ENCODE measurements at places on chromosomes 13 and 19.

GRCh38 chr13:30338331-30338851 lies 31.0 kb upstream of the KATNAL1 start:
- no peak for DNase-seq

DNA sequence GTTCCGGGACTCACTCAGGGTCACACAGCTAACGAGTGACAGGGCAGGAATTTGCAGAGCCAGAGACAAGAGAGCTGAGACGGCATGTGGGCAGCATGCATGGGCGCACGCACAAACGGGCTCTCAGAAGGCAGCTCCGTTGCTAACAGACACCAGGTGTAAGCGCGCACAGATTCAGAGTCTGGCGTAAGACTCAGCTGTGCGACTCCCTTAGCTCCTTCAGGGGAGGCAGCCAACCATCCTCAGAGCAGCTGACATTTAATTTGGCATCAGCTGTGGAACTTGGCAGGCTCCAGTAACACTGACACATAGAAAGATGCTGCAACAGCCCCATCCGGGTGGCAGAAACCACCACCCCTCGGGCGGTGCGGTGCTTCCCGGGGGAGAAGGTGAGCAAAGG lies 7.5 kb upstream of the TM6SF2 start:
- DNase-seq: no peak

DNA sequence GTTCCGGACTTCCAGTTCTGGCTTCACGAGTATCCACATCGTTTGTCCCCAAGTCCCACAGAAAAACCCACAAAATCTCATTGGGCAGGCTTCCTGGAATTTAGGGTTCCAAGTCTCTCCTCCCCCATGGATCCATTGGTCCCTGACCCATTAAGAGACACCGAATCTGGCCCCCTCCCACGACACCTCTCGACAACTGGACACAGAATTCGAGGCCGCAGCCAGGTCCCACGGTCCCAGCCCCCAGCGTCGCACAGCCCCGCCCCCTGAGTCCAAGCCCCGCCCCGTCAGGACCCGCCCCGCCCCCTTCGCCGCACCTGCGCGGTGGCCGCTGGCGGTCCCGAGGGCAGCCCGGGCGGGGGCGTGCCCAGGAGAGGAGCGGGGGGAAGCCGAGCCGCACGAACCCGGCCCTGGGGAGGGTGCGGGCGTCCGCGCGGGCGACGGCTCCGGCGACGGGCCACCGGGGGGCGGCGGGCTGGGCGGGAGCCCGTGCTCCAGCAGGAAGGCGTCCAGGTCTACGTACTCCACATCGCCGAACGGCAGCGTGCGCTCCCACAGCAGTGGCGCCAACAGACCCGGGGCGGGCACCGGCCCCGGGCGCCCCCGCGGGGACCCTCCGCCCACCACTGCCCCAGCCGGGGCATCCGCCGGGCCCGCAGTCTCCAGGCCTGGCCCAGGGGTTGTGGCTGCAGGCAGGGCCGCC lies 1.8 kb downstream of the DBP start:
- no peak for DNase-seq

GRCh38 chr13:110411688-110412059 lies 104.6 kb downstream of the COL4A2 start:
- no peak for DNase-seq

DNA sequence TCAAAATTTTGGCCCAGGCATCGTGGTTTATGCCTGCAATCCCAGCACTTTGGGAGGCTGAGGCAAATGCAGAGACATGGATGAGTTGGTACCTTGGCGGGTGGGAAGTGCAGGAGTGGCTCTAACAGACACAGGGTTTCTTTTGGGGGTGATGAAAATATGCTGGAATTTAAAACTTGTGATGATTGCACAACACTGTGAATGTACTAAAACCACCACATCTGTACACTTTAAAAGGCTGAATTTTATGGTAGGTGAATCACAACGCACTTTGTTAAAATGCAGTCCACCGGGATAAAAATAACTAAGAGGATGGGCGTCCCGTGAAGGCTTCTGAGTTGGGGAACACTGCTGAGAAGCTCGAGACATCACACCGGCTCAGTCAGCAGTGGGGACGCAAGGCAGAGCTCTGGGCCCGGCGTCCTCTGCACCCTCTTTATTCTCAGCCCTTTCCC lies 47.1 kb downstream of the MLLT1 start:
- DNase-seq: peak; percentile 70

GRCh38 chr19:41223431-41224234 lies 4.6 kb downstream of the AXL start:
- peak; percentile 93 for DNase-seq

DNA sequence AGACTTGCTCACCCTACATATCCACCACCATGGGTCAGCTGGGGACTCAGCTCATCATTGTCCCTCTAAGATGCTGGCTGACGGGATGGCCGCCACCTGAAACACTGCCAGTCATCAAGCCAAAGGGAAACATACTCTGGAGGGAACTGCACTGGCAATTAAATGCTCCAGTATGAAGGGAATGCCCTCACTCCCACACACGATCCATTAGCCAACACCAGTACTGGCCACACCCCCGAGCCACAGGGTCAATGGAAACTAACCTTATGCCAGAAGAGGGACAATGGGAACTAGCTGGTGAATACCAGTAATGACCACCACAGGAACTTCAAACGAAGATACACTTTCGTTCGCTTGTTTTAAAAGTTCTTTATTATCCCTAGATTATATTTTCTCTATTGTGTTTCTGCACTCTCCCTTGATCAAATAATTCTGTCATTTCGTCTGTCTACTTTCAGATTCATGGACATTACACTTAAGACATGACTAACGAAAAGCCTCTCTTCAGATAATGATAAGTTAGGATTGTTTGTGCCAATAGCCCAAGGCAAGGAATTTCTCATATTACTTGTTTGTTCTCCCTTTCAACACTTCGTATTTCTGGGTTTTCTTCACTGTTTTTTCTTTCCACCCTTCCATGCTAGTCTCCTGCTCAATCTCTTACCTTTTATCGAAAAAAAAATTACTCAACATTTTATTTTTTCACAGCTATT lies 1.7 kb upstream of the ZNF507 start:
- no peak for DNase-seq

GRCh38 chr13:50153401-50153800 lies 138.2 kb downstream of the KCNRG start:
- DNase-seq: no peak

DNA sequence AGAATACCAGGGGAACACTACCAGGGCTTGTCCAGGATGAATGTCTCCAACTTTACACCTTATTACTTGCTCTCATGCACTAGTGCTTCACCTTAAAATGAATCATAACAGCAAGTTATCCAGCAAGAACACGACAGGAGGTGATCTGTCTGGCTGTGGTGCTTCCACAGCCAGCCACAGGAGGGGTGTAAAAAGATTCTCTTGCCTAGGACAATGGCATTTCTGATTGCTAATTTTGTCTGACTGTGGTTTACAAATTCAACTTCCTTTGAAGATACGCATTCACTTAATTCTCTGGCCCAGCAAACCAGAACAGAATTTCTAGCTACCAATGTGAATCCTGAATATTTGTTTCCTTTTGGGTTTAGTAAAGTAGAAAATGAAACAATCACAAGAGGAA lies 23.1 kb upstream of the COG3 start:
- no peak for DNase-seq

- no peak for DNase-seq
These were observed 24.1 kb upstream of the NDFIP2 start for GRCh38 chr13:79456656-79457365.

DNA sequence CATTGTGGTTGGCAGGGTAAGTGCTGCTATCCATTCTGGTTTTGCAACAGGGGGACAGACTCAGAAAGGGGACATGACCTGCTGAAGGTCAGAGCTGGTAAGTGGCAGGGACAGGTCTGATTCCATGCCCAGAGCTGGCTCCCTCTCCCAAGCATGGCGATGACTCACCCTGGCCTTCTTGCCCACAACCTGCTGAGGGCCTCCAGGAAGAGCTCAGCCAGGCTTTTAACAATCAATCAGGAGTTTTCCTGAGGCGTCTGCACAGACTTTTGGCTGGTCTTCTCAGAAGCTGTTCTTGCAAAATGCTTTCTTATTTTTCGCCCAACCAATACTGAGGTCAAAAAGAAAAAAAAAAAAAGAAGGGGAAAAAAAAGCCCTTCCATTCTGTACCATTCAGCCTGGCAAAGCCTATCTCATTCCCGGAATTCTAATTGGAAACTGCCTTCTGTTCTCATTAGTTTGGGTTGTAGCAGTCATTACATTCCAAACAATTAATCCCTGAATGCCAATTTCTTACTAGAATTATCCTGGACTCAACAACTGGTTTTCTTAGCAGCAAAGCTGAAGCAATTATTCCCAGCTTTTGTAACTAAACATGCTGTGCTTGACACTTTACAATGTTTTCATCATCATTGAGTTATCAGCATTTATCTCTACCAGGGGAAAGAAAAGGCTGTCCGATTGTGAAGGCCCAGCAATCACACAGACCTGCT lies 17.7 kb downstream of the SIAH3 start:
- peak; percentile 35 for DNase-seq

DNA sequence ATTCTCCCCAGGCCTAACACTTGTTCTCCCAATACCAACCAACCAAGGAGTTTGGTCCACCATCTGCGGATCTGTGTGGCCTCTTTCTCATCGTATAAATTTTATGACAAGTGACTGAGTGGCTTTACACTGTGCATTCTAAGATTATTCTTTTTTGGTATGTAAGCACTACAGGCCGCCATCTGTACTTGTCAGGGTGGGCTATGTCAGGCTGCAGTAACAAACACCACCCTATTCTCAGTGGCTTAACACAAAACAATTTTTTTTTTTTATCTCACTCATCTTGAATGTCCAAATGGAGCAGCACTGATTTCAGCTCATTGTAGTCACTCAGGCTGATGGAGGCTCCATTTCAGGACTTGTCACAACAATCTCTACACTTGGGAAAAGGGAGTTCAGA lies 412.7 kb upstream of the MIR17HG start:
- DNase-seq: no peak

GRCh38 chr19:38658462-38659306 lies 11.2 kb downstream of the ACTN4 start:
- no peak for DNase-seq

GRCh38 chr13:105087945-105088344 lies 1447.5 kb downstream of the EFNB2 start:
- no peak for DNase-seq

- DNase-seq: no peak
These were observed 253.1 kb upstream of the IPO5 start for GRCh38 chr13:97700306-97700848.

DNA sequence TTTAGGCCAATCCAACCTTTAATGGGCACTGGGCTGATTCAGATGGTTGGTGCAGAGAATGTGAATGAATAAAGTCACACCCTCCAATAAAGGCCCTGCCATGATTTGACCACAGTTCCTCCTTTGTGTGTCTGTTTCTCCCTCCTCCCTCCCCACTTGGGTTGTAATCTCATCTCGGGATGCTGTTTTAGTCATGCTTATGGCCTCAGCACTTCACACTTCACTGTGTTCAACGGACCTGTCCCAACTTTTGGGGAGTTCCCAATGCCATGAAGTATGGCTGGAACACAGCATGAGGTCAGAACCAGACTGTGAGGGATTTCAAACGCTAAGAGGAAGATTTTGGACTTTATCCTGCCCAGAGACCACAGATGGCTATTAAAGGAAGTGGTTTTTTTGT lies 5.6 kb upstream of the RAB8A start:
- DNase-seq: peak; percentile 58

DNA sequence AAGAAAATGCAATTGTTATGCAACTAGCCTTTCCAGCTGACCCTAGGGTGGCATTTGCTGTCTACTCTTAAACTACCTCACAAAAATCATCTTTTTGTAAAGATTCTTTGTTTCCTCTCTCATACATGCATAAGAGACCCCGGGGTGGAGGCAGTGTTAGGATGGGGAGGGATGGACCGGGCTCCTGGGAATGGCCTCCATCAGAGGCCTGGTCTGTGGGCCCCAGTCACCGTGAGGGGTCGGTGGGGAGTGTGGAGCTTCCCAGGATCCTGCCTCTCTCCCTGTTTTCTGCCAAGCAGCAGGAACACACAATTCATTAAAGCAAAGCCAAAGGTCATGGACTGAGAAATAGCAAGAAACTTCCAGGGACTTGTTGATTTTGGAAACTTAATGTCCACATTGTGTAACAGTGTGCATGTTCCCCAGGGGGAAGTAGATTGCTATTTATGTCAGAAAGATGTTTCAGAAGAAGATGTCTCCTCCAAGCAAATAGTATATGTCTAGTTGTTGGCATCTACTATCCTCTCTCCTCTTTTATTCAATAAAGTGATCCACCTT lies 241.4 kb downstream of the ENOX1 start:
- DNase-seq: no peak

DNA sequence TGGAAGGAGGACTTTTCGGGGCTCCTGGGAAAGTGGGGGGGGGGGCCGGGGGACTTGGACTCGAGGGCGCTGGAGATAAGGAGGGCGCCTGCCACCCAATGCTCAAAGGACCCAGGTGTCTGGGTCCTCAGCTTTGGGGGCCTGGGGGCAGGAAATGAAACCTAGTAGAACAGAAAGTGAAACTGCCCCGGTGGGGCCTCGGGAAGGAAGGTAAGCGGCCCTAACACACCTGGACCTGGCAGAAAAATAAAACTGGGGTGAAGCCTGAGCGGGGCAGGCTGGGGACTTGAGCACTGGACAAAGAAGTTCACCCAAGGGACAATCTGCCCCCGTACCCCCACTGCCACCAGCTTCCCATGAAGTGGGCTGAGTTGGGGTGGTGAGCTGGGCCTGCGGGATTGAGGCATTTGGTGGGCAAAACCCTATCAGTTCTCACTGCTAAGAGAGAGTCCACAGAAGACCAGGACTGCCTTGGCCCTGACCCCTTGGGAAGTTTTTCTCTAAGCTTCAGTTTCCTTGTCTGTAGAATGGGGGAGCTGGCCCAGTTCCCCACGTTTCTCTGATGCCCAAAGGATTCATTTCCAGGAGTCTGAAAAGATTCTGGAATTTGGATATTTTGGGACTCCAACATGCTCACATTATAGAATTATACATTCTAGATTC lies 2.3 kb downstream of the PRKD2 start:
- no peak for DNase-seq

DNA sequence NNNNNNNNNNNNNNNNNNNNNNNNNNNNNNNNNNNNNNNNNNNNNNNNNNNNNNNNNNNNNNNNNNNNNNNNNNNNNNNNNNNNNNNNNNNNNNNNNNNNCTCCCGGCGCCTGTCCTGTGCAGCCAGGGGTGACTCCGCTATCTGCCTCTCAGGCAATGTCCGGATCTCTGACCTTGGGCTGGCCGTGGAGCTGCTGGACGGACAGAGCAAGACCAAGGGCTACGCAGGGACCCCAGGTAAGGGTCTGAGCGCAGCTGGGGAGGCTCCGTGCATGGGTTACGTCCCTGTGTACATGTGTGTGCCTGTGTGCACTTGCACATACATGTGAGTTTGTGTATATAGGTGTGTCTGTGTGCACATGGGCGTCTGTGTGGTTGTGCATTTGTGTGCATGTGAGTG lies 36.1 kb upstream of the TMEM255B start:
- DNase-seq: no peak

GRCh38 chr13:31930901-31931522 lies 100.6 kb upstream of the FRY start:
- no peak for DNase-seq

- no peak for DNase-seq
These were observed 10.9 kb downstream of the KASH5 start for GRCh38 chr19:49398931-49399330.

GRCh38 chr13:22644941-22645340 lies 535.8 kb upstream of the SGCG start:
- no peak for DNase-seq

All from H54 (cell line).